ENCODE measurements at places on chromosomes 3 and 15.

DNA sequence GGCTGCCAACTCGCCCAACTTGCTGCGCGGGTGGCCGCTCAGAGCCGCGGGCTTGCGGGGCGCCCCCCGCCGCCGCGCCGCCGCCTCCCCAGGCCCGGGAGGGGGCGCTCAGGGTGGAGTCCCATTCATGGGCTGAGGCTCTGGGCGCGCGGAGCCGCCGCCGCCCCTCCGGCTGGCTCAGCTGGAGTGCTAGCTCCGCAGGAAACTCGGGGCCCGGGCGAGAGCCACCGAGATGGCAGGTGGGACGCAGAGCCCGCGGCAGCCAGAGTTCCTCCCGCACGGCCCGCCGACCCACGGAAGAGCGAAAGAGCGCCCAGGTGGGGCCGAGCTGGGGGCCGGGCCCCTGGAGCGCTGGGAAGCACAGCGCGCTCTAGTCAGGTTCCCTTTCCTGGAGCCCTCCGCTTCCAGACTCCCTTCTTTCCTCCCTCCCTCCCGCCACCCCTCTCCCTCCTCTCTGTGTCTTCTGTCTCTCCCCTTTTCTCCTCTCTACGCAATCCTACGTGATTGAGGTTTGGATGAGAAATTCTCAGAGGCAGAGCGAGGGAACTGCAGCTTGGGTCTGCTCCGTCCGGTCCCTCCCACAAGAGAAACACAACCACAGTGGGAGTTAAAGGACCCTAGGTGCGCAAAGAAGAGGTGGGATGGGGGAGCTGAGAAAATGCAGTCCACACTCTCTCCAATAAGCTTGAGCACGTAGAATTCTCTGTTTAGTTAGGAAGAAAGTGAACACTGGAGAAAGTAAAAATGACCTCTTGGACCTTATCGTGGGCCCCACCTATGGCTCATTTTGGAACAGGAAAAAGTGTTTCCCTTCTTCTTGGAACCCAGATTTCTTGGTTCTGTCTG is 317.3 kb downstream of the FGF12 start:
- DNase-seq: no peak

GRCh38 chr15:49148727-49149126 is 6.7 kb downstream of the COPS2 start:
- DNase-seq: no peak

DNA sequence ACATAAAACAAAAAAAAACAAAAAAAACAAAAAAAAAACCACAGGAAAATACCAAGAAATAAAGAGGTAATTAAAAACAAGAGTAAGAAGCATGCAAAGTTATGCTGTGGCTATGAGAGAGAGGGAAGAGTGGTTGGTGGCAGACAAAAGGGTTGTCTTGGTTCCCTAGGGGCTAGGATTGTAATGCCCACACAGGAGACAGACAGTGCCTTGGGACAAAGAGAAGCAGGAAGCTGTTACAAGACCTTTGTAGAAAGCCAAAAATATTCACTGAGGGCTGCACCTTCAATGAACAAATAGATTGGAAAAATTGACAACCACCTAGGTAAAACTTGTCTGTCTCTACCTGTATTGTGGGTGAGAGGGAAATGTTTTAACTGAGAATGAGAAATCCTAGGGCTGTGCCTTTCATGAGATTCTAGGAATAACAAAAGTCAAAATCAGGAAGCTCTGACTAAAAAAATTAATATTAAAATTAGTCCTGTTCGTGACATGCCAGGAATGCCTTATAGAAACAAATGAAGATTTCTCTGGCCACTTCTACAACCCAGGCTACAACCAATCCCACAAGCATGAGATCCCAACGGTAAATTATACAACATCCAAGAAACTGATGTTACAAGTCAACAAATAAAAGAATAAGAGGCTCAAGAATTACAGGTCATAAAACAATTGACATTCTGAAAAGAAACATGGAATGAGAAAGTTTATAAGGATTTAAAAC is 45.0 kb upstream of the PRICKLE2 start:
- DNase-seq: no peak

DNA sequence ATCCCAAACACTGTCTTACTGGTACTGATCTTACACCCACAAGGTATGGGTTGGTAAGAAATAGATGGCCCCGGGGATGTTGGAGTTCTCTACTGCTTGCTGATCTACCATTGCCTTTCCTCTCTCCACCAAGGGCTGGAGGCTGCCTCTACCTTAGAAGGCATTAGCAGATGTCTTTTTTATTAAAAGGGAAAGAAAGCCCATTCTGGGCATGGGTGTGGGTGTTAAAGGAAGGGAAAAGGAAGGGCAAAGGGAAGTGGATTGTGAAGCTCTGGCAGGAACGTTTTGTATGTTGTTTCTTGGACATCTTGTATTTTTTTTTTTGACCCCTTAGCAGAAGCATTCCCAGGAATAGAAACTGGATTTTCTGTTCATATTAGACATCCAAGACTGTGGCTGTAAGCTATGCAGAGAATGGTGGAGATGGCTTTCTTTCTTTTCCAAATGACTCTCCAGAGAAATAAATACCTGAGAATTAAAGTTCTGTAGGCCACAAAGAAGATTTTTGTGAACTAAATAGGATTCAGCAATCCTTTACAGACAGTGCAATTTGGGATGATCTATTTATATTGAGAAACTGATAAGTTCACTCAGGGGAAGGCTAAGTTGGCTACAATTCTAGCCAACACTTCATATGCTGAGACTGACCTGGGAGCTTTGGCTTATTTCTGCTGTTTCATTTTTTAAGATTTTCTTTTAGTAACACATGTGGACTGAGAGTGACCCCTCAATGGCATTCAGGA is 108.8 kb downstream of the TOP2B start:
- DNase-seq: no peak

- no peak for DNase-seq
Measured at GRCh38 chr15:39873978-39874377, 46.1 kb downstream of the GPR176 start.

DNA sequence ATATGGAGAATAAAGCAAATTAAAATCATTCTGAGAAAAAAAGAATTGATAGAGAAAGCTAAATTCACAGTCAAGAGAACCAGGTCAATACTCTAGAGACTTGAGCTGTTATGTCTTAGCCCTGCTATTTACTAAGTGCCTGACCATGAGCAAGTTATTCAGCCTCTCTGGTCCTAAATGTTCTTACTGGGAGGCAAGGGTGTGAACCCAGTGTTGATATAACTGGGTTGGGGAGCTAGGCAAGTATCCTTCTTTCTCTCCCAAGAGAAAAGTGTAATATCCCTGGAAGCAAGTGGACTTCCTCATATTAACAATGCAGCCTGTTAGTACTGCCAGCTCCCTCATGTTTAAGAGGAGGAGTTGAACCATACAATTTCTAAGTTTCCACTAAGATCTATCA is 488.9 kb upstream of the RASGRP1 start:
- no peak for DNase-seq

GRCh38 chr3:177883957-177884356 is 652.3 kb upstream of the KCNMB2 start:
- no peak for DNase-seq

DNA sequence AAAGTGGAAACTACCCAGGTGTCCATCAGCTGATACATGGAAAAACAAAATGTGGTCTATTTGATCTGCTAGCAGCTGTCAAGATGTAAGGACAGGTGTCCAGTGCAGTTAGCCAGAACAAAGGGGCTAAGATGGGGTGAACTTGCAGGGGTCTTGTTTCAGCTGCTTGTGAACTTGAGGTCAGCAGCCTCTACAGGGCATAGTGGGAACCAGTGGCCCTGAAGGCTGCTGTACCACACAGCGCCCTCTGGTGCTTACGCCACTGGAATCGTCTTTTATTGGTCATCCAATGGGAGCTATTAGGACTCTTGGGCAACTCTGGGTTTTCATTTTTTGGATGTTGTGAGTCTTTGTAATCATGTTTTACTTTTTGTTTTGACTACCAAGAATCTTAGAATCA is 62.2 kb upstream of the CTSH start:
- no peak for DNase-seq

- DNase-seq: no peak
Measured at GRCh38 chr3:88298189-88298588, 148.4 kb downstream of the C3orf38 start.

- DNase-seq: no peak
Measured at GRCh38 chr3:134601539-134602439, 49.0 kb downstream of the KY start.

- no peak for DNase-seq
Measured at GRCh38 chr3:52756141-52756540, 14.6 kb downstream of the NEK4 start.

GRCh38 chr3:161203485-161204098 is 17.5 kb upstream of the NMD3 start:
- no peak for DNase-seq

- no peak for DNase-seq
Measured at GRCh38 chr3:159609625-159610024, 379.0 kb upstream of the IL12A start.

DNA sequence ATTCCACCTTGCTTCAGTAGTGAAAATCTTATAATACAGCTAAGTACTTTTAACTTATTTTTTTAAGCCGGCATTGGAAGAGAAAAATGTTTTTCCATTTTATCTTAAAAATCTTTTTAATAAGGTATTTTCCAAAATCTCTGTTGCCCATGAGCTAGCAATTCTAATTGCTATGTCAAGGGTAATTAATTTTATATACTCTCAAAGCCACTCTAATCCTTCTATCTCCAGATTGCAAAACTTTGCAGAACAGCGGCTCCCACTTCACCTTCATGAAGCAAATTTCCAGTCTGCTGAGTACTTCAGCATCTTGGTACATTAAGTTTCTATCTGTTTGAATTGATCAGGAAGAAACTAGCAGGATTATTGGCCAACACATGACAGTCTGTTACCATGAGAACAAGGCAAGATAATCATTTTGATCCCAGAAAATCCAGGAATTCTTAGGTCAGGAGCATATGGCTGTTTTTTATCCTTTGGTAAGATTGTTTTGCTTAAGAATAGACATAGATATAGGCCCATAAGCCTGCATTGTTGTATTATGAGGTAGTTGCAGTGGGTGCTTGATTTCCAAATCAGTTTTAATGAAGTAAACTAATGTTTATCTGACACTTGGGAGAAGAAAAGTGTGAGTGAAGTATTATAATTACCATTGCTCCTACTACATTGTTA is 6.0 kb downstream of the TIPARP start:
- DNase-seq: no peak

DNA sequence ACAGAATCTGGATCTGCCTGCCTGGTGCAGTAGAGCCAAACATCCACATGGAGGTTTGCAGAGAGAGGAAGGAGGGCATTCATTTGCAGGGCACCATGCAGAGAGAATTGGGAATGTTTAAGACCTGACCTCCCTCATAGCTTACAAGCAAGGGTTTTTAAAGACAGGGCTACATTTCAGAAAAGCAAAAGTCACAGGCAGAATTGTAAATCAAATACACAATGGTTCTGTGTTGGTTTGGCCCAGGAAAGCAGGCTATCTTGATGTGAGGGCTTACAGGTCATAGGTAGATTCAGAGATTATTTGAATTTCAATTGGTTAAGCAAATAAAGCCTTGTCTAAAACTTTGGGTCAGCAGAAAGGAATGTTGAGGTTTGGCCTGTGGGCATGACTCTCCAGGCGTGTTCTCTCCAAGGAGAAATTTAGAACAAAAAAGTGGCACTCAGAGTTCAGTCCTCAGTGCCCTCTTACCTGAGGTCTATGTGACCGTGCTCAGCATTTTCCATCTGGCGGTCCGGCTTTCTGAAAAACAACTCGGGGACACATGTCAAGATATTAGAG is 91.5 kb downstream of the CD47 start:
- DNase-seq: no peak

DNA sequence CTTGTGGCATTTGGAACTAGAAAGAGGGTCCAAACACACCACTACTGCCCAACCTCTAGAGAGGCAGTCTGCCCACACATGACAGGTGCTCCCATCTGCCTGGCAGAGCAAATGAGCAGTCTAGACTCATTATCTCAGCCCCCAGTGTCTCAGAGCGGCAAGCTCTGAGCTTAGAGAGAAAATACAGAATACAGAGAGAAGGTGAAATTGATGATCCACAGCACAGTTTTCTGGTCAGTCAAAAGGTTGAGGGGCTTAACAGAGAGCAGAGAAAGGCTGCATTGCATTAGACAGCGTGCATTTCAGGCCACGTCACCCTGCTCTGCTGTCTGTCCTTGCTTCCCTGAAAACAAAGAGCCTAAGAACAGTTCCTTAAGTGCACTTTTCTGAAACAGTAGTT is 135.1 kb downstream of the KCNMB2 start:
- no peak for DNase-seq

- no peak for DNase-seq
Measured at GRCh38 chr15:78034495-78035191, 42.9 kb downstream of the TBC1D2B start.

DNA sequence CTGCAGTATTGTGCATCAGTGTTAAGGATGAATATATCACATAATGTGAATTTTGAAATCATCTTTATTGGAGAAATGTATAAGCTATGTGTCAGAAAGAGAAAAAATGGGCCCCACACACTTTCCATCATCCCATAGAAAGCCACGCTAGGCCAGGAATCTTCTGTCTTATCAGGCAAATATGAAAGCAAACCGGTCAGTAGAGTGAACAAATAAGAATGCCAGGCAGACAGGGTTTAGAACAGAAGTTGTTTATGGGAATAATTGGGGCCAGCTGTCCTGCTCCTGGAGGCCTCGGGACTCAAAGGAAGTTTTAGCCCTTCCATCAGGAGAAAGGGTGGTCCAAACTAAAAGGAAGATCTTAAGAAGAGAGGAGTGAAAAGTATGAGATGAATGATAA is 39.5 kb downstream of the ZNF280D start:
- no peak for DNase-seq

GRCh38 chr3:46113608-46114007 is 86.3 kb upstream of the XCR1 start:
- DNase-seq: no peak

DNA sequence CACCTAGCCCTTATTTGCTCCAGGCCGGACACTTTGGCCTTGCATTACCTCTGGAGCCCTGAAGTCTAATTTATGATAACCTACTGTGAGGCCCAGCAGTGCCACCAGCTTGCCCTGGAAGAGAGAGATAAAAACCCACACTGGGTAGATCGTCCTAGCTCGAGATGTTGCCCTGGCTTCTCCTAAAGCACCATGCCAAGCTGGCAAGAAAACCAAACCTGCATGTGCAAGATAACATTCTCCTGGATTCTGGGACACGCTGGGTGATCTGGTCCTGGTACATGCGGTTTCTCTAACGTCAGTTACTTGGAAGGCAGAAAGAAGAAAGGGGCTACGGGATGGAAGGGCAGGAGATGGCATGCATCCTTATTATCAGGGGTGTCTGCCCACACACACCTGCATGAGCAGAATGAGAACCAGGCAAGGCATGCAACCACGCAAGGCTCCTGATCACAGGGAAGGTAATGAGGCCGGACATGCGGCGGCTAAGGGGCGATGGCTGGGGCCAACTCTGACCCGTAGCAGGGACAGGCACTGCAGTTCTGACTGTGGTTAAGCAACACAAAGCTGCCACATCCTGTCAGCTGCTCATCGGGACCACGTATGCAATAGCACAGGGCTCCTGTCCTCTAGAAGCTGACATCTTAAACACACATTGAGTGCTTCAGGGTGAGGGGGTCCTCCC is 73.0 kb downstream of the OXNAD1 start:
- DNase-seq: no peak

- no peak for DNase-seq
Measured at GRCh38 chr3:105649480-105649879, 219.3 kb downstream of the CBLB start.

Measured in kidney epithelial cell (primary cell).